ENCODE measurements at places on chromosomes 1 and 21.

DNA sequence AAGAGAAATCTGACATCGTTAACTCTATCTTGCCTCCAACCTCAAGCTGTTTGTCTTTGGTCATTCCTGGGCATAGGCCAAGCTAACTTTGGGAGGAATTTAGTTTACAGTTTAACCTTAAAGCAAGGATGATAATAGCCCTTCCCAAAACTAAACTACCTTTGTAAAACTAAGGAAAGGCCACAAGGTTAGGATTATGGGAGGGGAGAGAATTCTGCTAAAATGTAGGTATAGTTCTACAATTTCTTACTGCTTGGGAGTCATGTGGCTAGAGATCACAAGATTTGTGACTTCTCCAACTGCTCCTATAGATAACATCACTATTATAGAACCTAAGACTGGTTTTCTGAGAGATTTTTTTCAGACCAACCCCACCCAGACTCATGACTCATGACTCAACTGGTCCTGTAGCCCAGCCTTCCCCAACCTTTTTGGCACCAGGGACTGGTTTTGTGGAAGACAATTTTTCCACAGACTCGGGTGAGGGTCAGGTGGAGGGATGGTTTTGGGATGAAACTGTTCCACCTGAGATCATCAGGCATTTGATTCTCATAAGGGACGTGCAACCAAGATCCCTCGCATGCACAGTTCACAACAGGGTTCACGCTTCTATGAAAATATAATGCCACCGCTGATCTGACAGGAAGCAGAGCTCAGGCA lies 70.7 kb upstream of the MUTYH start:
- DNase-seq: no peak

GRCh38 chr1:35691571-35692220 lies 27.0 kb downstream of the C1orf216 start:
- no peak for DNase-seq

DNA sequence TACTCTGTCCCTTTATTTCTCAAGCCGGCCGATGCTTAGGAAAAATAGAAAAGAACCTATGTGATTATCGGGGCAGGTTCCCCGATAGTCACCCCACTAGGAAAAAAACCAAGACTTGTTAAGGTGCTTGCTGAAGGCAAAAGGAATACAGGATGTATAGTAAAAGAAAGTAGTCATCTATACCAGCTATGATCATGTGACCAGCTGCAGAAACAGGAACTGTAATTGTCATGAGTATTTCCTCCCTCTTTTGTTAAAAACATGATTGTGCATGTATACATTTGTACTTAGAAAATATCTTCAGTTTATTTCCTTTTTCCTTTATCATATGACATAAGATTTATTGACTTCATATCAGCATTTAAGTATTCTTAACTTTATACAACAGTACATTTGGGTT lies 30.5 kb downstream of the PIGK start:
- no peak for DNase-seq

DNA sequence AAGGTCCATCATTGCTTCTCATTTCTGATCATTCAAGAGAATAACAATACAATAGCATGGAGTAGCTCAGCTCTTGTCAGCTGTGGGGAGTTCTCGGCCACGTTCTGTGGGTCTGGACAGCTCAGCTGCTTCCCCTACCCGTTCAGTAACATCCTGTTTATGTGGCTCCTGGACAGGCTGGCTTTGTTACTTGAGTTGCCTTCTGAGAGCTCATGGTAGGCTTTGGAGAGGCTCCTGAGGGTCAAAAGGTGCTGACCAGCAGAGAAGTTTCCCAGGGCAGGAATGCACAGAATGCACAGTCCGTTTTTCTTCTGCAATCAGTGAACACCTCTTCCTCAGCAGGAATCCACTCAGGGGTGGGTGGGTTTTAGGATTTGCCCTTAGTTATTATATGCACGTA lies 36.0 kb downstream of the KAZN start:
- no peak for DNase-seq

DNA sequence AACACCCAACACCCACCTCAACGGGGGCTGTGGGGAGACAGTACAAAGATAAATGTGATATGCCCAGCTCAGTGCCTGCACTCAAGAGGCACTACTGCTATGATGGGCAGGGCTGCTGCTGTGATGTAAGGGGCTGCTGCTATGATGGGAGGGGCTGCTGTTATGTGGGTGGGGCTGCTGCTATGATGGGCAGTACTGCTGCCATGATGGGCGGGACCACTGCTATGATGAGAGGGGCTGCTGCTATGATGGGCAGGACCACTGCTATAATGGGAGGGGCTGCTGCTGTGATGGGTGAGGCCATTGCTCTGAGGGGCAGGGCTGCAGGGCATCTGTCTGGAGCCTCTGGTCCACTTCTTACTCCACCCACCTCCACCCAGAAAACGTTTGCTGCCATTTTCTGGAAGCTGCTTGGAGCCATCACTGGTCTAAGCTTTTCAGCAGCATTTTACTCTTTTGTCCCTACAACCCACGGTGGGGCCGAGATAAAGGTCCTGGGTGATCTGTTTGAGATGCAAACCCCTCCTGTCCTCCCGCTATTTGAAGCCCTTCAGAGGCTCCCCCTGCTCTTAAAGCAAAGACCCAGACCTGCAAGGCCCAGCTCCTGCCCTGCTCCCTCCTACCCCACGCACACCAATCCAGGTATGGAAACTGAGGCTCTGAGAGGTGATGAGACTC lies 656.9 kb downstream of the PTPRU start:
- DNase-seq: no peak

DNA sequence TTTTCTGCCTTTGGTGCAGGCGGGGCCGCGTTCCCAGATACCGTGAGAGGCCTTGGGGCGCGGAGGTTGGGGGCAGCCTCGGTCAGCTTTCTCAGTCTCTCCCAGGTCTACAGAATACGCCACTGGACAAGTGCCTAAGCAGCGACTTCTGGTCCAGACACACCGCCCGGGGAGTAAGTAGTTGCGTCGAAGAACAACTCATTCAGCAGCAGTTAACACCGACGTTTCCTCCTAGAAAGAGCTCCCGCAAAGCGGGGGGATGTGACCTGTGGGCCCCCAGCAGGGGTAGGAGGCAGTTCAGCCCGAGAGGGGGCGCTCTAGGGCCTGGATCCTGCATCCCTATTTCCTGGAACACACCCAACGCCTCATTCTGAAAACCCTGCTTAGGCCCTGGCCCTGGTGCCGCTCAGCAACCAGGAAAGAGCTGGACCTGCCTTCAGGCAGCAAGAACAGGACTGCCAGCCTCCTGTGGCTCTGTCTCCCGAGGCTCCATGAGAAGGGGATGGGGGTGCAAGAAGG lies 6.5 kb upstream of the BARHL2 start:
- DNase-seq: no peak

GRCh38 chr1:44964396-44964795 lies 22.0 kb downstream of the EIF2B3 start:
- DNase-seq: no peak

DNA sequence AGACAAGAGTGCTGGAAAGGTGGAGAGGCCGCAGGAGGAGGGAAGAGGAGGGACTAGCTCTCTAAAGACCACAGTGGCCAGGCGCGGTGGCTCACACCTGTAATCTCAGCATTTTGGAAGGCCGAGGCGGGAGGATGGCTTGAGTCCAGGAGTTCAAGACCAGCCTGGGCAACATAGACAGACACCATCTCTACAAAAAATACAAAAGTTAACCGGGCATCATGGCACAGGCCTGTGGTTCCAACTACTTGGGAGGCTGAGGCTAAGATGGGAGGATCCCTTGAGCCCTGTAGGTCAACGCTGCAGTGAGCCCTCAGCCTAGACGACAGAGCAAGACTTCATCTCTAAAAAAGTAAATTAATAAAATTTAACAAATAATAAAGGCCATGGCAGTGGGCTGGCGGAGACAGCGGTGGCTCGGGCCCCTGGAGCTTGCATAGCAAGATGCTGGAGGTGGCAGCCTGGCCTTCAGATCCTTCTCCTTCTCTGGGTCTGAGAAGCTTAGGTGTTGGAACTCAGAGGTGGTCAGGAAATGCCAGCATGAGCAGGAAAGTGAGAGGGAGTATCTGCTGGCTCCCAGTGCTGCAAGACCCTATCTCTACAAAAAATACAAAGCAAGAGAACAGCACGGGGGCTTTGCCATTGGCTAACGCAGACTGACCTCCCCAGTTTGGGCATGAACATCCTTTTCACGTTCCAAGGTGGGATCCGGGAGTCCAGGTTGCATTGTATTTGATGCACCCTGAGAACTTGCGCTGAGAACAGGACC lies 10.7 kb downstream of the WNT3A start:
- no peak for DNase-seq

DNA sequence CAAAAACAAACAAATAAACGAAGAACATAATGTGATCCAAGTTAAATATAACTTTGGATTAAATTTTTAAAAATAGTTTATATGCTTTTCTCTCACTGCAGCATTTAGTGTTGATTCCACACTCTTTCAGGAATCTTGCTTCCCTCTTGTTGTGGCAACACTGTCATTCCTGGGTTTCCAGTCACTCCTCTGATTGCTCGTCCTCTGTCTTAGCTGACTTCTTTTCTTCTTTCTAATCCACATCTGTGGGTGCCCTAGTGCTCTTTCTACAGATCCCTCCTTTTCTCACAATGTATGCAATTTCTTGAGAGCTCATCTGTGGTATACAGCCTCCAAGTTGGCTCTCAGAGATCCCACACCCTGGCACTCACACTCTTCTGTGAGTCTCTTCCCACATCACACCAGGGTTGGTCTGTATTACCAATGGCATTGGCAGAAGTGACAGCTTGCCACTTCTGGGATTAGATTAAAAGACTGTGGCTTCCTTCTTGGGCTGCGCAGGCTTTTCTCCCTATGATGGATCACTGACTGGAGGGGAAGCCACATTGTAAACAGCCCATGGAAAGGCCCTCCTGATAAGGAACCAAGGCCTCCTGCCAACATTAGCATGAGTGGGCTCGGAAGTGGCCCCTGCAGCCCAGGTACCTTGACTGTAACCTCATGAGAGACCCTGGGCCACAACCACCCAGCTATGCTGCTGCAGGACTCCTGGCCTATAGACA lies 11.5 kb upstream of the MYOC start:
- DNase-seq: no peak

DNA sequence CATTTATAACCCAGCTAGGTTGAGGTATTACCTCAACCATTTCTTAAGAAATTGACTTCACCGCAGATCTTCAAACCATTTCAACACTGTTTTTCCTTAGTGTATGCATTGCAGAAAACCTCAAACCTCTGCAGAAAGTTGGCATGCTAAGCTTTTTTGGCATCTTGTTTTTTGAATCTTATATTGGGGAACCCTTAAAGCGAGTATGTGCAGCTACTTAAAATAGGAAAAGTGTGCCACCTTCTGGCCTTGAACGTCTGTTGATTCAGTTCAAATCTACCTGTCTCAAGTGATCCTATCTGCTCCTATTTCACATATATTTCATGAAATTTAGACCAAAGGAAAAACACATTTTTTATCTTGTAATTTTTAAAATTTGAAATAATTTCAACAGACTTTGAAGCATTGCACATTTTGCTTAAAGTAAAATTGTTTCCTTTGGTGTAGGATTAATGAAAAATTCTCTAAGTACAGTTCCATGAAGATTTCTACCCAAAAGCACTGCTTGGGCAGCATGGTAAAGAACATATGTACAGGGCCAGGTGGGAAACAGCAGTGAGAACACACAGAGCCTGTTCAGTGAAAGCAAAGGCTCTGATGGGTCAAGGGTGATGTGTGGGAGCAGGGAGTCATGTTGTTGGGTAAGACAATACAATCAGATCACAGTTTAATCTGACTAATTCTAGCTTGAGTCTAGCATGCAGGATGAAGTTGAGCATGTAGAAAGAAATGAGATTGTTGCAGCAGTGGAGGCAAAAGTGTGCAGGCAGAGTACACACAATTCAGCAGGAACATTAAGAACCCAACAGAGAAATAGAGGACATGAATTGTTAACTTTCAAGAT lies 17.2 kb downstream of the HENMT1 start:
- DNase-seq: no peak

- no peak for DNase-seq
Measured at GRCh38 chr1:11703357-11704193, 12.1 kb downstream of the DRAXIN start.

GRCh38 chr1:58883888-58884482 lies 100.1 kb upstream of the JUN start:
- no peak for DNase-seq

DNA sequence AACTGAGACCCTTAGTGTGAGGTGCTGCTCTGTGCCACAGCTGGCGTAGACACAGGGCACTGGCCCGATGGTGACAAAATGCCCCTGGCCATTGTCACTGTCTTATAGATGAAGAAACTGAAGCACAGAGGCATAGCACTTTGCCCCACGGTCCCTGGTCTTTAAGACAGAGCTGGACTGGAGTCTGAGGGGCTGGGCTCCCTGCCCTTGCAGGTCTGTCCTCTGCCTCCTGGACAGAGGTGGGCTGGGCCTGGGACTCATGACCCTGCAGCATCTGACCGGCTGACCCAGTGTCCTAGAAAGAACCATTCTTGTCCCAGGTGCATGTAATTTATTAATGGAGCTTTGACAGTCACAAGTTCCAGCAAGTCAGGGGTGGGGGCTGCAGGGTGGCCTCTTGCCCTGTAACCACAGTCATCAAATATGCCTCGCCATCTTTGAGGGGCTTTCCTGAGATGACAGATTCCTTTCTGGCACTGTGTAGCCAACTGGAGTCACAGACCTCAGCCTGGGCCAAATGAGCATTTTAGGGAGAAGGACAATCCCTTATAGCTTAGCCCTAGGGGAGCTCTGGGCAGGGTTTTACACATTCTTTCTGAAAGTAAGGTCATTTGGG lies 6.1 kb downstream of the SLFNL1 start:
- no peak for DNase-seq

DNA sequence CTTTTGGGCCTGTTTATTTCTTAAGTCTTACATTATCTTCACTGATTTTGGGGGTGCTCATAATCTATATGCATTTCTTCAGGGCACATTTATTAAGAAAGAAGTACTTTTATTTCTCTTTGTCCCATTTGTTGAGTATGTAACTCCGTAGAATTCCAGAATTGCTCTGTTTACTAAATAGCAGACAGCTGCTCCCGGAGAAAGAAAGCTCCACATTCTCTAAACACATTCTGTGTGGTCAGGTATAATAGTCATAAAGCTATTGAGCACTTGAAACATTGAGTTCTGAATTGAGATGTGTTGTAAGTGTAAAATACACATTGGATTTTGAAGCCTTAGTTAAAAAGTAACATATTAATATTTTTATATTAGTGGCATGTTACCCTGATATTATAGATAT lies 206.5 kb downstream of the SPATA17 start:
- DNase-seq: no peak

- DNase-seq: no peak
Measured at GRCh38 chr1:219773775-219774174, 154.6 kb downstream of the SLC30A10 start.

DNA sequence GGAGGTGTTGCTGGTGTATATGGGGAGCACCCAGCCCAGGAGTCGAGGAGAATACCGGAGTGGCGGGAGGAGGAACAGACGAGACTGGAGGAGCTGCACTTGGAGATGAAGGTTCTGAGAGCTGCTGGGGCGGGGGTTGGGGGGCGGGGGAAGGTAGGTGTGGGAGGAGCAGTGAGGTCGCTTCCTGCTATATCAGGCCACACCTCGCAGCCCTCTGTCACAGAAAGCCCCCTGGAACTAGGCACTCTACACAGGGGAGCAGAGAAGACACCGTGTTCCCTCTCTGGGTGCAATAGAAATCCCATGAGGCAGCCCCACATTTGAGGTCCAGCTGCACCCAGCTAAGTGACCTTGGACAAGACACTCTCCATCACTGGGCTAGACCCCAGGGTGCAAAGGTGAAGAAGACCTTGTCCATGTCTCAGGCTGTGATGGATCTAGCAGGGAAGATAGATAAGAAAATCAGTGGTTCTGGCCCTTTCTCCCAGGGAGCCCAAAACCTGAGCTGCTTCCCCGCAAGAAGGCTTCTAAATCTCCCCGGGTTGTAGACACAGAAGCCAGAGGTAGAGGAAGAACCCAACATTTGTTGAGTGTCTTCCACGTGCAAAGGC lies 155.8 kb upstream of the EDN2 start:
- no peak for DNase-seq

Measured in activated T-helper 1 cell treated with anti-CD3 and anti-CD28 coated beads, Interleukin-2, amount 50 U/mL, for 16 hours (primary cell).